ENCODE measurements at places on chromosomes 6 and 20. TPM values are rescaled to one million over a fixed set of nuclear protein-coding genes. Genes with fewer than 3 reads are reported as not detected.

GRCh38 chr6:6815732-6816131 is 227.2 kb downstream of the LY86 start:
- no peak overlapping the region for H3K27ac ChIP-seq
- no peaks in the 10 kb centered on the region for H3K4me1 ChIP-seq
- no peaks in the 10 kb centered on the region for H3K36me3 ChIP-seq
- H3K27me3 ChIP-seq: no peaks in the 10 kb centered on the region
- DNase-seq: no peak

DNA sequence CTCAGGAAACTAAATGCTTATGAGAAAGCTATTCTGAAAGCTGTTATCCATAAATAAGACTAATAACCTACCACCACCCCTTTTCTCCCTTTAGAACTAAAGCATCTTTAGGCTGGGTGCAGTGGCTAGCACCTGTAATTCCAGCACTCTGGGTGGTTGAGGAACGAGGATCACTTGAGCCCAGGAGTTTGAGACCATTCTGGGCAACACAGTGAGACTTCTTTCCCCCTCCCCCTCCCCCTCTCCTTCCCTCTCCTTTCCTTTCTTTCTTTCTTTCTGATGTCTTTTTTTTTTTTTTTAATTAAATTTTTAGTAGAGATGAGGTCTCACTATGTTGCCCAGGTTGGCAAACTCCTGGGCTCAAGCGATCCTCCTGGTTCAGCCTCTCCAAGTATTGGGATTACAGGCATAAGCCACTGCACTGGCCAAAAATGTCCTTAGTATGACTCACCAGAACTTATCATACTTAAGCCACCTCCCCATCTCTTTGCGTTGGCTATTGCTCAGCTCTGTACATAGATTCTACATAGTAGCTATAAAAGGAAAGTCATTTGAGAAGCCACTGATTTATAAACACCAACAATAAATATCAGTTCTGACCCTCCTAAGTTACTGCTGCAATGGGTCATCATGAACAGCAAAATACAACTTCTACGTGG is 54.8 kb upstream of the SPDEF start:
- no peaks in the 10 kb centered on the region for H3K27me3 ChIP-seq
- DNase-seq: no peak
- H3K27ac ChIP-seq: no peak overlapping the region
- H3K4me3 ChIP-seq: no peak overlapping the region
- peaks cover 2% of the 10 kb centered on the region for H3K4me1 ChIP-seq

DNA sequence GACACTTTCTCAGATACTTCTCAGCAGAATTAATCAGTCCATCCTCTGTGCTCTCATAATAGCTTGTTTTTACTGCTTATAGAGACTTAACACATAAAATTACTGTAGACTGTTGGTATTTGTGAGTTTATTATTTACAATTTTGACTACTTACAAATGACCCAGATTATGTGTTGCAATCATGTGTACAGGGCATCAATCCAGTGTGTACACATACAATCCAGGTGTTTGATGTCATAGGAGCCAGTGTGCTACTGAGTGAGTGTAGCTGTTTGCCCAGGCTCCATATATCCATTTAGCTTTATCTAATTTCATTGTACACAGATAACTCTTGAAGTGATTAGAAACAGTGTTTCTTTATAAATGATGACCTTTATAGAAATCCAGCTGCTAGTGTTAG is 31.3 kb downstream of the TRMT11 start:
- H3K4me3 ChIP-seq: no peak overlapping the region
- H3K27ac ChIP-seq: no peak overlapping the region
- H3K4me1 ChIP-seq: no peaks in the 10 kb centered on the region
- DNase-seq: no peak

Gene SCRT2
- total RNA-seq: not detected

Gene PRICKLE4
- 0.28 TPM for total RNA-seq

Gene PRDM1
- not detected for total RNA-seq

Gene TBC1D7
- 17.3 TPM for total RNA-seq

Measured in SJCRH30 (cell line).